ENCODE measurements at places on chromosomes 3 and 15. TPM values are rescaled to one million over a fixed set of nuclear protein-coding genes. Genes with fewer than 3 reads are reported as not detected.

DNA sequence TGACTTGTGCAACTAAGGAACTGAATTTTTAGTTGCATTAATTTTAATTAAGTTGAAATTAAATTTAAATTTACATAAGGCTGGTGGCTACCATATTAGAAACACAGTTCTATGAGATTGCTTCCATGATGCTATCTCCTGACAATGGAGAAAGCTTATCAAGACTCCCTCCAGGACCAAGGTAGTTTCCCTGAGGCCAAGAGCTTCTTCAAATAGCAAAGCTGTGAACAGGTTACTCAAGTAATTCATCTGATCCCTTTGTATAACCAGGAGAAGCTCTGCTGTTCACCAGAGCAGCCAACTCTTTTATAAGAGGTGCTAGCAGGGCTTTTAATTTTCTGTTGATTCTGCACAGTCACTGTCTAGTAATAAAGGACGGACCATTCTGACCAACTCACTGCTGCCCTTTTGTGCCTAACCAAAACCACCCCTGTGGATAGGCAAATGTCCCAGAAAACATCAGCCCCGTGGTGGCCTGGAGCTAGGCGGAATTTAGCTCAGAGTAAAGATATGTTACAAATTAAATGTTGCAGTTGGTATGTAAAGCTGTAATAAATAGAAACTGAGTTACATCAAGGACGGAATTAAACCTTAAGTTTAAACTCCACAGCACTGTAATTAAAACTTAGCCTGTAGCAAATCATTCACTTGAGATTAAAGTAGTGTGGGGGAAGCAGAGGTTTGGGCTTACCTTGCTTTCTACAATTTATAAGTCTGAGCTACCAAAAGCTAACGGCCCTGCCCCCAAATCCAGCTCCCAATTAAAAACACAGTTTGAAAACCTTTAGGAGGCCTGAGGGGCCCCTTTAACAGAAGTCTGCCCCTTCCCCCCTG lies 55.6 kb upstream of the LRTM1 start:
- DNase-seq = no peak

GRCh38 chr3:149388001-149388440 lies 10.6 kb upstream of the TM4SF1 start:
- peak; percentile 99 for DNase-seq

GRCh38 chr3:24683633-24684384 lies 189.2 kb upstream of the THRB start:
- DNase-seq = peak; percentile 63

GRCh38 chr15:68055224-68055705 lies 1.1 kb downstream of the PIAS1 start:
- DNase-seq = peak; percentile 52

TAGLN3 gene
- 3.2 TPM for total RNA-seq

DNA sequence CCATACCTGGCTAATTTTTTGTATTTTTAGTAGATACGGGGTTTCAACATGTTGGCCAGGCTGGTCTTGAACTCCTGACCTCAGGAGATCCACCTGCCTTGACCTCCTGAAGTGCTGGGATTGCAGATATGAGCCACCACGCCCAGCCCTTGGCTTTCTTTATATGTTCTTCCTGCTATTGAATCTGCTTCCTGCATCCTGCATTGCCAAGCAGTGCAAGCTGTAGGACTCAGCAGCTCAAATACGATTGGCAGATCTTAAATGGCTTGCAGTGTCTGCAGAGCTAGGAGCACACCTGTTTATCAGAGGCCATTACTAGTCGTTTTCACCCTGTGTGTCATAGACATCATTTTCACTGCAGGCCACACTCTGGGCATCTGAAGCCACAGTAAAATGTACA lies 426.2 kb upstream of the PPP2R3A start:
- DNase-seq = no peak

GRCh38 chr3:43132870-43133636 lies 27.2 kb upstream of the POMGNT2 start:
- no peak for DNase-seq

DNA sequence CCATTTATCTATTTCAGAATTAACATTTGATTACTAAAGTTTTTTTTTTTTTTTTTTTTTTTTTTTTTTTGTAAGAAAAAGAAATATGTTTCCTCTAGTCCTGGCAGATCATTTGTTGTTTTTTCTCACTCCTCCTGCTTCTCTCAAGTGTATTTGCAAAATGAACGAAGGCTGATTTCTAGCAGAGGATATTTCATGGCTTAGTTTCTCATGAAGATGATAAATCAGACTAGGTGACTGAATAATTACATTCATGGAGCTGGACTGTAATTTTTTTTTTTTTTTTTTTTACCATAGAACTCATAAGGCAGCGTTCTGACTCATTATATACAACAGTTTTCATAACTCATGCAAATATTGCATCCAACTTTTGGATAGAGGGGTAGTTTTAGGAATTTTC lies 332.5 kb upstream of the SEMA6D start:
- peak; percentile 23 for DNase-seq

GRCh38 chr3:141414800-141415462 lies 46.6 kb downstream of the ZBTB38 start:
- peak; percentile 70 for DNase-seq

GP5 gene
- total RNA-seq = under 0.01 TPM

GRCh38 chr3:69772152-69772867 lies 33.0 kb downstream of the MITF start:
- DNase-seq = no peak

SSR3 gene
- total RNA-seq = 606 TPM

ATP10A gene
- total RNA-seq = 12.8 TPM

TEX9 gene
- 1.4 TPM for total RNA-seq

DNA sequence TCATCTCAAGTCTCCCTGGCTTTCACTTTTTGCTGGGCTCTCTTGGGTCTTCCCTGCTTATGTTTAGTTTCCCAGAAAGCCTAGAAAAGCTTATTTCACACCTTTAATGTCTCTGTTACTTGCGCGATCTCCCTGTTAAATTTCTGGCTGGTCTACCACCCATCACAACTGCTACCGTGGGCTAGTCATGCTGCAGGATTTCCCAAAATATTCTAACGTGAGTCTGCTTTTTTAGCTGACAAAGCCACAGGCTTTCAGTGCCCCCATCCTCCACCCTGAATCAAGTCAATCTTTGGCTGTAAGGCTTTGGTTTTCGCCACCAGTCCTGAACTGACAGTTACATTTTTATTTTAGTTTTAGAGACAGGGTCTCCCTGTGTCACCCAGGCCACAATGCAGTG lies 74.1 kb downstream of the SUMF1 start:
- no peak for DNase-seq

- peak; percentile 62 for DNase-seq
These were observed 480.1 kb downstream of the FOXP1 start for GRCh38 chr3:71103430-71103921.

DNA sequence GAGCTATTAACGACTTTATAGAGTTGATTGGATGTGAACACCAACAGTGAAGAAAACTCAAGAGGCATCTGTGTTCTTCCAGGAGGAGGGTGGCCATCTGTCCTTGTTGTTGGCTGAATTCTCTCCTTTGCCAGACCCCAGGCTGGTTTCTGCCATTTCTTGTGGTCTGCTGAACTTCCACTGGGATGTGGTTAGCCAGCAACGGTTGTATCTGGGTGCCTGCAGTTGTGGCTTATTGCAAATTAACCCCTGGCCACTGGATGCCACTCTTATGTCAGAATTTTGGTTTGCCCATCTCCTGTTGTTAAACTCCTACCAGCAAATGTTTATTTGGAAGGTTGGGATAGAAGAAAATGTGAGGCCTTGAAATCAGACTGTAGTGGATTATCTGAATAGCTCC lies 163.6 kb upstream of the TBC1D5 start:
- no peak for DNase-seq

- no peak for DNase-seq
These were observed 284.2 kb upstream of the ATP11B start for GRCh38 chr3:182508919-182509711.

All from IMR-90 (cell line).